ENCODE measurements at places on chromosomes 5 and 9.

- DNase-seq = no peak
Observed at GRCh38 chr5:174617910-174618309, 106.5 kb upstream of the MSX2 start.

DNA sequence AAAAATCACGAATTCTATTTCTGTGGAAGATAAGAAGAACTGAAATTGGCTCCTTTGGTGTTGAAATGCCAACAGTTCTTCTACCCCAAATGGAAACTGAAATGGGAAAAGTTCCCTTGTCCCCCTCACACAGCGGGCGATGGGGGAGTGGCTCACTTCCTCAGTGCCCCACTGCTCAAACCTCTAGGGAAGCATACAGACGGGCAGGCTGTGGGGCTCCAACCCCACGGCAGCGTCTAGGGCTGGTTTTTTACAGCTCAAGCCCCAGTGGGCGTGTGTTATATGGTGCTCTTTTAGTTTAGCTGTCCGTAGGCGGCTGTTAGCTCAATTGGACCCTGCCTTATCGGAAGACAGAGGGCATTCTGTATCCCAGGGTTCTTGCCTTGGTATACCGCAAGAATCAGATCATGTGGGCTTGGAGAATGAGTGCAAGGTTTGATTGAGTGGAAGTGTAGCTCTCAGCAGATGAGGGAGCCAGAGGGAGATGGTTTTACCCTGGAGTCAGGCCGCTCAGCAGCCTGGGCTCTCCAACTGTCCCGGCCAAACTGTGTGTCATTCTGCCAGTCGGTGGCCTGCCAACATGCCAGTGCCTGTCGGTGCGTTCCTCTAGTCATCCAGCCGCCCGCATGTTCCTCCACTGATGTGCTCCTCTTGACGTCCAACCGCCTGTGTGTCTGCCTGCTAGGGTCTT lies 166.3 kb upstream of the ZNF608 start:
- no peak for DNase-seq

GRCh38 chr9:85575868-85576267 lies 165.9 kb downstream of the AGTPBP1 start:
- DNase-seq = no peak

DNA sequence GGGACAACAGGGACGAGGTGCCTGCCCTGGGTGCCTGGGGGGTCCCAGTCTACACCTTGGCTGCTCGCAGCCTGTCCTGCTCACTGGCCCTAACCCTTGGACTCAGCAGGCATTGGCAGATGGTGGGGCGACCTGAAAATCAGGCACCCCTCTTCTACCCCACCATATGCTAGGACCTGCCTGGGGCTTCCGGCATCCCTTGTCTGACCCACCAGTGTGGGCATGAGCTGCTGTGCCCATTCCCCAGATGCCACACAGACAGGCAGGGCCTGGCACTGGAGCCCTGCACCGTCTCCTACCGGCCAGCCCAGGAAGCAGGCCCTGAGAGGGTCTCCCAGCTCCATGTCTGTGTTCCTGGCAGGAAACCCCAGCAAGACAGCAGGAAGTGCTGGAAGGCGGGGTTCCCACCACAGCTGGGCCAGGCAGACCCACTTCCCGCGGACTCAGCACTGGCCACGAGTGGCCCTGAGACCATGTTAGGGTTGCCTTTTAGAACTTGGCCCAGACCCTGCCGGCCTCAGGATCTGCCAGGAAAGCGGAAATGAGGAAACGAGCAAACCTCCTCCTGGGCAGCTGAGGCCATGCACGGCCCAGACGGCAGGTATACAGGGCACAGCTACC lies 3.1 kb downstream of the NINJ1 start:
- no peak for DNase-seq

- DNase-seq = no peak
Observed at GRCh38 chr5:10130881-10131280, 118.8 kb downstream of the ATPSCKMT start.

DNA sequence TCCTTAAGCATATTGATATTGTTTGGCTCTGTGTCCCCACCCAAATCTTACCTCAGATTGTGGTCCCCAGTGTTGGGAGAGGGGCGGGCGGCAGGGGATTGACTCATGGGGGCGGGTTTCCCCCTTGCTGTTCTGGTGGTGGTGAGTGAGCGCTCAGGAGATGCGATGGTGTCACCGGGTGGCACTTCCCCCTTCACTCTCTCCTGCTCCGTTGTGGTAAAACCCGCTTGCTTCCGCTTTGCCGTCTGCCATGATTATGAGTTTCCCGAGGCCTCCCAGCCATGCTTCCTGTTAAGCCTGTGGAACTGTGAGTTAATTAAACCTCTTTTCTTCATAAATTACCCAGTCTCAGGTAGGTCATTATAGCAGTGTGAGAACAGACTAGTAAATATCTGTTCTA lies 229.1 kb downstream of the IRX2 start:
- DNase-seq = no peak

DNA sequence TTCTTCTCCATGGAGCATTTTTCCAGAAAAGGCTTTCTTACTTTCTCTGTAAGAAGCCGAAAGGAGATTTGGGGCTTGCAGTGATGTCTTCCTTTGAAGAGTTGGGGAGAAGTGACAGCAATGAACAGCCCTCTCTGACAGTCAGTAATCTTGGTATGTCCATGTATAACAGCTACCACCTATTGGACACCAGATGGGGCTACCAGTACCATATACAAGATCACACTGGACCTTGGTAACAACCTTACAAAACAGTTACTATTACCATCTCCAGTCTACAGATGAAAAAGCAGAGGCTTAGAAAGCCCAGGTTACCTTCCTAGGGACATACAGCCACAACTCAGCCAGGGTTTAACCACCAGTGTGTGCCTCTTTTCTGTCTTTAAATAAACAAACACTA lies 272.7 kb upstream of the TRPC7 start:
- DNase-seq = no peak

GRCh38 chr5:32413466-32414263 lies 30.9 kb downstream of the ZFR start:
- no peak for DNase-seq

DNA sequence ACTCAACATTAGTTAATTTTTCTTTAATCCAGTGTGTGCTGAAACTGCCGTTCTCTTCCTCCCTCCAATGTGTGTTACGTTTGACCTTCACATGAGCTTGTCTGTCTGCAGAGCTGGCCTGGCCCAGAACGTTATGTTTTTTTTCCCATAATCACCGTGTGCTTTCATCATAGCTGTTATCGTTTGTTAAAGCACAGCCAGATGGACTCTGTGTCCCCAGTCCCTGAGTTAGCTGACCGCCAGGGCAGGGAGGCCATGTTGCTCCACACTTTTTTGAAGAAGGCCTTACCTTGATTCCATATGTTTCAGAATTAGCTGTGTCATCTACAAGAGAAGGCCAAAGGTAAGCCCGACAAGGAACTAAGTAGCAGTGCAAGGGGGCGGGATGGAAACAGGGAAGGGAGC lies 55.7 kb downstream of the HSD17B3 start:
- DNase-seq = no peak
